ENCODE measurements at places on chromosomes 1 and 21.
A peak's percentile ranks its signal among the peaks of the same experiment; 100 is the strongest.

- no peak for DNase-seq
Observed at GRCh38 chr1:108699375-108700332, 7.5 kb downstream of the PRPF38B start.

GRCh38 chr1:244874974-244875579, 10.7 kb upstream of the HNRNPU start:
- DNase-seq = no peak

DNA sequence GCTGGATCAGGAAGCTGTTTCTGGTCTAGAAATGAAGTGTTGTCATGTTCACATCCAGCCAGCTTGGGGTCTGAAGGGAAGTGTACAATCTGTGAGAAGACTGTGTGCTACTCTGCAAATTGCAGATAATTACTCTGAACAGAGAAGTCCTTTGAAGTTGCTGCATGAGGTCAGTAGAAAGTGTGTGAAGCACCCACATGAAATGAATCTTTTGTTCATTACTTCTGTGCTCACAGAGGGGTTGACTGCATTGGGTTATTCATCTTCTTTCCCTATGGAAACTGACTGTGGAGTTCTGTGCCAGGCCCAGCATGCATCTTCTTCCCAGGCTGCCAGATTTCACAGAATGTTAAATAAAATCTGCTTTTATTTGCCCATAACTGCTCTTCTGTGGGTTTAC, 47.1 kb downstream of the CTH start:
- DNase-seq = no peak

GRCh38 chr1:27047914-27048313, 35.3 kb upstream of the TENT5B start:
- no peak for DNase-seq

GRCh38 chr1:203931953-203932352, 70.6 kb downstream of the SNRPE start:
- no peak for DNase-seq

DNA sequence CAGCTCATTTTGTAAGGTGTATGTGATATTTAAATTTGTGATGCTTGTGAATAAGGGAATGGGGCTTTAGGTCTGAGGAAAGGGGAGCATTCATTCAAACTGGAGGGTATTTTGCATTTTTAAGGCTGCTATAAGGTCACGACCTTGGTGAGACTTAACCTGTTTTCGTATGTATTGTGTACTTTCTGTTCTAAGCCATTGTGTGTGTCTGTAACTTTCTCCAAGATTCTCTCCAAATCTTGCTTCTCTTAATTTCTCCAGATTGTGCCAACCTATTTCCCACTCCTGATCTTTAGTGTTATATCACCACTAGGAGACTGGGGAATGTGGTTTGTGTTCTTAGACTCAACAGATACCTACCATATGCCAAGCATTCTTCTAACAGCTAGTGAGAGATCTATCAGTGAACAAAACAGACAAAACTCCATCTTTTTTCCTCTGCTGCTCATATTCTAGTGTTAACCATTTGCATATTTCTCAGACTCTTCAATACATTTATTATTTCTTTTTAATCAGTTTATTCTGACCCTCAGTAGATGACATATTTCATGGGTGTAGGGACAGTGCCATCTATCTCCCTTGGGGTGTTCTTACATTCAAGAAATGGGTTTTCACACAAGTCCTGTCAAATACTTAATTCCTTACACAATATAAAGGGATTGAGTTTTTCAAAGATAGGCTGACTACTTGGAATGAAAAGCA, 27.5 kb downstream of the ATP1B1 start:
- DNase-seq = no peak

- peak; percentile 80 for DNase-seq
Observed at GRCh38 chr1:109483672-109484518, at the start of gene ATXN7L2. Gene ATXN7L2, plus strand, starts transcription at chr1:109483905. Its CDS starts 49 bp downstream, at chr1:109483954.

DNA sequence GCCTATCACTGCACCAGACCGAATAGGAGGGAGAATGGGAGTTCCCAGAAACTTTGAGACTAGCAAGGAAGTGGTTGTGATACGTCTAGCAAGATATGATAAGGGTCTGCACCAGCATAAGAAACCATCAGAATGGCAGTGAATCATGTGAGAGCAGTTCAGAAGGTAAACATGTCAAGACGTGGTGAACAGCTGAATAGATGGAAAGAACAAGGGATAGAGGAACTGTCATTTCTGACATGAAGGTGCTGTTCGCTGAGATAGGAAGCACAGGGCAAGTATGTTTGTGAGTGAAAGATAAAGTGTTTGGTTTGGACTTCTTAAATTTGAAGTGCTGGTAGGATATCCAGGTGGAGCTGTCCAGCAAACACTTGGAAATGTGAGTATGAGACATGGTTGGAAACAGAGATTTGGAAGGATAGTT, 1.1 kb upstream of the AGO1 start:
- no peak for DNase-seq

GRCh38 chr1:1437033-1437903, 1.8 kb downstream of the VWA1 start:
- DNase-seq = no peak

GRCh38 chr1:170377440-170377839, 154.5 kb upstream of the GORAB start:
- no peak for DNase-seq

Measured in AML-193 (cell line).